HL-60 (cell line): ENCODE measurements at places on chromosomes 5 and 9.

DNA sequence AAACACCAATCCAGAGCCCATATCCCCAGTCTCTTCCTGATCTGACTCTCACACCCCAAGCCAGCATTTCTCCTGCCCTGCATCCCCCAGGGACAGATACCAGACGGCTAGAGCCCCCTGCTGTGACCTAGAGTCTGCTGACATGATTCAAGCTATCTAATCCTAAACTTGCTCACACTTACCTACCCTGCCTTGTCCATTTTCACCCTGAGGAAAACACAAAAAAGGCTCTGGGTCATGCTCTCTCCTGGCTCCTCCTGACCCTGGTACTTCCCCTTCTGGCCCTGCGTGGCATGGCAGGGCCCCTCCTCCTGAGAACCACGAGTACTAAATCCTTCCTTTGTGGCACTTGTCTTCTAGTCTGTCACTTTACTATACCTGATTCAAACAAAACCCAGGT, 2.8 kb upstream of the ARRDC1 start:
- peak; percentile 74 for DNase-seq

- no peak for DNase-seq
These were observed 72.9 kb downstream of the RCL1 start for GRCh38 chr9:4865681-4866080.

GRCh38 chr9:13952906-13953305, 361.0 kb downstream of the NFIB start:
- no peak for DNase-seq

DNA sequence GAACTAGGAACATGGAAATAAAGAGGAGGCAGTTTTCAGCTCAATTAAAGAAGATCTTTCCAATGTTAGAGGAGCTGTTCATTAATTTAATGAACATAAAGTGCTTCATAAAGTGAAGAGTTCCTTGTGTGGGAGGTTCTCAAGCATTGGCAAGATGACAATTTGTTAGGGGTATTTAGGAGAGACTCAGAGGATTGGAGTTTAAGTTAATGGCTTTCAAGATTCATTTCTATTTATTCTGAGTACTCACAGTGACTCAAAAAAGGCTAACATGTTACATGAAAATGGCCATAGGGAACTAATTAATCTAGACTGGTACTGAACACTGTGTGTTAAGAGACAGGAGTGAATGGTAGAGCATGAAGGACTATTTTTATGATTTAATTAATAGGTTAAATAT, 55.4 kb upstream of the CDH12 start:
- no peak for DNase-seq

DNA sequence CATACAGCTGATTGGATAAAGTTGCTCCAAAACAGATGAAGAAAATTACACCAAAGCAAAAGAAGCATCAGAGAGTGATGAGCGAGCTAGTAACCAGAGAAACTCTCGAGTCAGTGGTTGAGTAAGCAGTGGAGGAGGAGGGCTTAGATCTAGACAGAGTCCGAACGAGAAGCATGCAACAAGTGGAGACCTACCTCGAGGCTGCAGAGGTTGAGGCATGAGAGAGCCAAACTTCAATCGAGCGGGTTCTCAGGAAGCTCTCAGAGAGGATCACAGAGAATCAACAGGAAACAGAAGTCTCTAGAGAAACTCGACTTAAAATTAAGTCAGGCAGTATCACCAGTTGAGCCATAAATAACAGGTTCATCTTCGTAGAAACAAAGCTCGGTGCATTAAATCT, 6.1 kb downstream of the RUSC2 start:
- no peak for DNase-seq

DNA sequence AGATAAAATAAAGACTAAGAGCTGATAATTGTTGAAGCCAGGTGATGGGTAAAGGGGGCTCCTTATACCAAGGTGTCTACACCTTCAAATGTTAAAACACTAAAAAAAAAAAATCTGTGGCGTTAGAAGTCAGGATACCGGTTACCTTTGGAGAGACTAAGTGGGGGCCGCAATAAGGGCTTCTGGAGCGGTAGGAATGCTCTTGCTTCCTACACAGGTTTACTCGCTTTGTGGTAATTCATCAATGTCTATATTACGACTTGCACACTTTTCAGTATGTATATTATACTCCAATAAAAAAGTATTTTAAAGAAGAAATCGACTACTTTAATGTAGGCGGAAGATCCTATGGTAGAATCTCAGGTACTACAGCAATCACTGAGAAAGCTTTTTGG, 12.5 kb downstream of the MRPS27 start:
- DNase-seq: no peak

DNA sequence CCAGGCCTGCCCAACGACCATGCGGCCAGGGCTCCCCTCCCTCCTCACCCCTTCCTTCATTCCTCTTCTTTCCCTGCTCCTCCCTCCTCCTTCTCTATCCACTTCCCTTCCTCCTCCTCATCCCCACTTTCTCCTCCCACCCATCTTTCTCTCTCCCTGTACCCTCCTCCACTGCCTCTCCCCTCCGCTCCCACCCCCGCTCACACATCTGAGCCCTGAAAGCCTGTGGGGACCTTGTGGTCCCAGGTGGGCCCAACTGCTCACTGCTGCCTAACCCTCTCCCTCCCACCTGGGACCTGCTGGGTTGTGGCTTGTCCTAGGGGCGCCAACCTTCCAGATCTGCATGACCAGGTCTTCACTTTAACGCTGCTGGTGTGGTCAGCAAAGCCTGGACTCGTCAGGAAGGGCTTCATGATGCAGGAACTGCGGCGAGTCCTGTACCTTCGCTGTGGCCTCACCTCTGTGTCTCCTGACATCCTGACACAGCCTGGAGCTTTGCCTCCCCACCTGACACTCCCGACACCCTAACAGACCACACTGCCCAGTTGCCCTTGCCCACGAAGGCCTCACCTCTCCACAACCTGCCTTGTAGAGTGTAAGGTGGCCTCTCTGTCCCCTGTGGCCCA, 34.6 kb downstream of the C5orf15 start:
- no peak for DNase-seq
